ENCODE measurements at places on chromosomes 6 and 20.

DNA sequence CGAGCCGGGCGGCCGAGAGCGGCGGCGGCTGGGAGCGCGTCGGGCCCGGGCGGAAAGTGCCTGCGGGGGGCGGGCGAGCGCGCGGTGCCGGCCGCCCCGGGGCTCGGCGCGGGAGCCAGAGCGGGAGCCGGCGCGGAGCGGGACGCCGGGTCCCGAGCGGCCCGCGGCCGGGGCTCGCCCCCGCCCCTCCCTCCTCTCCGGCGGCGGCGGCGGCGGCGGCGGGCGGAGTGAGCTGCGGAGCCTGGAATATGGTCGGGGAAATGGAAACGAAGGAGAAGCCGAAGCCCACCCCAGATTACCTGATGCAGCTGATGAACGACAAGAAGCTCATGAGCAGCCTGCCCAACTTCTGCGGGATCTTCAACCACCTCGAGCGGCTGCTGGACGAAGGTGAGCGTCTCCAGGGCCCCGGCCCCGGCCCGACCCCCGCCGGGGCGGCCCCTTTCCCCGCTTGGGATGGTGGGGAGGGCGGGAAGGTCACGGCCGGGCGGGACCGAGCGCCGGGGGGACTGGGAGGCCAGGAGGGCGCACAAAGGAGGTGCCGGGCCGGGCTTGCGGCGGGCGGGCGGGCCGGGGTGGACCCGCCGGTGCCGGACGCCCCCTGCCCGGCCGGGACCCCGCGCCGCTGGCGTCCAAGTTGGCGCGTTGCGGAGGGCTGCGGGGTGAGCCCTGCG, 565 bp downstream of the QKI start:
- DNase-seq: no peak

- DNase-seq: no peak
Measured at GRCh38 chr6:145895802-145896201, 68.4 kb downstream of the SHPRH start.

- DNase-seq: no peak
Measured at GRCh38 chr6:41917528-41917927, 3.4 kb downstream of the MED20 start.

- DNase-seq: no peak
Measured at GRCh38 chr6:151506761-151507160, 12.9 kb downstream of the CCDC170 start.

DNA sequence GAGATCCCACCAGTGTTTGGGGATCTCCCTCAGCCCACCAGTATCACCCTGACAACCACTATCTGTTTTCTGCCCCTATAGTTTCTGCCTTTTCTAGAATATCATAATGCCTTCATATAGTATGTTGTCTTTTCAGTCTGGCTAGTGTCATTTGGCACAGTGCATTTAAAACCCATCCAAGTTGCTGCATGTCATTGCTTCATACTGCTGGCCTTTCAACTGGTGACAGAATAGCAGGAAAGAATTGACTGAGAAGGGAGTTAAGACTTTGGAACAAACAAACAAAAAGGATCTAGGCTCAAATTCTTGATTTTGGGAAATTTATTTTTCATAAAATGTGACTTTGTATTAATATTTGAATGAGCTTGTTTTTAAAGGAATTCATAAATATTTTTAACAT, 4.5 kb downstream of the LMBRD1 start:
- no peak for DNase-seq

GRCh38 chr20:62388839-62389600, 2.1 kb downstream of the RPS21 start:
- DNase-seq: no peak

DNA sequence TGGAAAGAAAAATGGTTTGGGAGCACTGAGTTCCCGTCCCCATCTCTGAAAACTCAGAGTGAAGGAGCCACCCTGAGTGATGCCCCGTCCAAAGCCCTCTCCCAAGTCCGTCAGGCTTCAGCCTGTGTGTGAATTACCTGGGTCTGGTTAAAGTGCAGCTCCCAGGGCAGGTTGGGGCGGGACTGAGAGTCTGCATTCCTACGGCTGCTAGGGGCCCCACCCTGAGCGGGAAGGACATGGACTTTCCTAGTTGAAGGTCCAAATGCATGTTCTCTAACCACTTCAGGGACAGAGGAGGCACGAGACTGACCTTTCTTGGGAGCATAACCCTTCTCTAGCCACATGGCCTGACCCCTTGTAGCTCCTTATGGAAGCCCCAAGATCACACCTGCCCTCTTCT, 97.2 kb downstream of the SYNDIG1 start:
- no peak for DNase-seq

GRCh38 chr20:60480950-60481742, 522.9 kb downstream of the CDH26 start:
- no peak for DNase-seq

GRCh38 chr6:23980965-23981364, 145.1 kb upstream of the NRSN1 start:
- DNase-seq: no peak

DNA sequence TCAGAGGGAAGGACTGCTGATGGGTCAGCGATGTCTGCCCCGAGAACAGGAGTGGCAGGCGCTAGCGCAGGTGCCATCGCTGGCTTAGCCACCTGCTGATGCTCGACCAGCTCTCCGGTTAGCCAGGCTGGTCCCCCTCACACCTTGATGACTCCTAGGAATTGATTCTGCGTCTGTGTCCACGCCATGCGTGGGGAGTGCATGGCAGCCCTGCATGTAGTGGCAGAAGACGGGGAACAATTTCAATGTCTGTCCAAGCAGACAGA, 6.7 kb downstream of the SS18L1 start:
- no peak for DNase-seq

DNA sequence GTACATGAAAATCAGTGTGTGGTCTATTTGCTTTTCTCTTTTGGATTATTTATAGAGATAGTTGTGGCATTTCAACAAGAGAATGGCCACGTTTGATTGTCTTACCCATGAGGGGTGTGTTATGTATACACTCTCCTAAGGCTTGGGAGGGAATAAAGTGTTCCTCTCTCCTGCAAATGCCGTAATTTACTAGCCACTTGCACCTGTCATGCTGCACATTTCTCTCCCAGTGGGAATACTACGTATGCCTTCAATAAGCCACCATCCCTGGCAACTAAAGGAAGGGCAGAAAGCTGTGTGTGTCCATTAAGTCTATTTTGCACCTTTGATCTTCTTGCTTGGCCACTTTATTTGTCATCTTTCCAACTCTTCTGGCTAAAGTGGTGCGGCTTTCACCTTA, 541.2 kb downstream of the QKI start:
- no peak for DNase-seq

- DNase-seq: no peak
Measured at GRCh38 chr6:25103603-25104002, 167.8 kb upstream of the RIPOR2 start.

DNA sequence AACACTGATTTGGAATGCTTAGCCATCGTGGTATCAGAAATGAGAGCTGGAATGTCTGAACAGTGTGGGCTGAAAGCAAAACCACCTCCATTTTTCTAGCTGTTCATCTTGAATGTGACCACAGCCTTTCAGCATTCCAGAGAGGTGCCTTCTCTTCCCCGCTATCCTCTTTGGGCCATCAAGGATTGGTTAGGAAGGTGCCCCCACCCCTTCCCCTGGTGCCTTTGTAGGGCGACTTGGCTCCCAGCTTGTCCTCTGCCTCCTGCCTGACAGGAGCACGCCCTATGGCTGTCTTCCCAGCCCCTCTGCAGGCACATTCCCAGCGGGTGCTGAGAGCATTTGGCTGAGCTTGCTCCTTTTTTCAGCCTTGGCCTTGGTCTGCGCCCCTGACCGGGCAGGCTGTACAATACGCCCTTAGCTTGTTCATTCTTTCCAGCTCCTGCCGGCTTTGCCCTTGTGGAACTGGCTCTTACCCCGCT, 97.5 kb downstream of the ARMC2 start:
- no peak for DNase-seq

- DNase-seq: no peak
Measured at GRCh38 chr6:63268574-63268973, 51.2 kb downstream of the LGSN start.

GRCh38 chr6:41013466-41014153, 25.4 kb downstream of the UNC5CL start:
- no peak for DNase-seq

DNA sequence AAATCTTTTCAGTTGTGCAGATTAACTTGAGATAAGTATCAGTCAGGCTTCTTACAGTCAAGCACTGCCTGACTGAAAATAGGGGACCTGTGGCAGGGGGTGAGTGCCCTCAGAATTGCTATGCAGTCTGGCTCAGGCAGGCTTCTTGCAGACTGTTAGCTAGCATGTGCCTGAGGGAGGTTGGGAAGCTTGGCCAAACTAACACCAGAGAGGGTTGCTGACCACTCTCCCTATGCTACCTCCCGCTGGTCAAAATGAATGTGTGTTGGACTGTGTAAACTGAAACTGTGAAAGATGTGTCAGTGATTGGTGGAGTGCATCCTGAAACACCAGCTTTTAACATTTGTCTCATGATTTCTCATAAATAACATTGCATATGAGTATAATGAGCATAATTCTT, 622.3 kb upstream of the IMPG1 start:
- no peak for DNase-seq

- DNase-seq: no peak
Measured at GRCh38 chr20:37991157-37991866, 41.9 kb downstream of the TTI1 start.

DNA sequence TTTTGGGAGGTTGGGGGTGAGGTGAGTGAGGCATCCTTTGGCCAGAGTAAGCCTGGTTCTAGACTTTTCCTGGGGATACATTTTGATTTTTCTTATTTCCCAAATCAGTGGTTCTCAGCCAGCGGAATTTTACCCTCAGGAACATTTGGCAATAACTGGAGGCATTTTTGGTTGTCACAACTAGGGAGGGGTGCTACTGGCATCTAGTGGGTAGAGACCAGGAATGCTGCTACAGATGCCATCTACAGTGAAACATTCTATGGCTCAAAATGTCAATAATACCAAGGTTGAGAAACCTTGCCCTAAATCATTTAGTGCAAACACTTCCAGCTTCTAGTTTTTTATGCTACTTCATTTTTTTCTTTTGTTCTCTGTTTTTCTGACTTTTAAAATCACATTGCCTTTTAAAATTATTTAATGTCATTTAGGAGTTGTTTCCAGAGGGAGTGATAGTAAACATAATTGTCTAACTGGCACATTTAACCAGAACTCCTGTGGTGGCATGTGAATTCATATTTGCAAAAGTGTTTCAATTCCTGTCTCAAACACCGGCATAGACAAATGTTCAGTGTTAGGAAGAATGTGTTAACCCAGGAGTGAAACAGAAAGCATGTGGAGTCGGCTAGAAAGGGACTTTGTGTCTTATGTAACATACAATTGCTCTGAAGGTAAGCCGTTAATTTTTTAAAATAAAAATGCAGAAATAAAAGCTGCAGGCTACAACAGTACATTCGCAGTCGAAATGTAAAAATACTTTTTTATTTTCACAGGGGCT, 59.0 kb downstream of the QRSL1 start:
- no peak for DNase-seq

DNA sequence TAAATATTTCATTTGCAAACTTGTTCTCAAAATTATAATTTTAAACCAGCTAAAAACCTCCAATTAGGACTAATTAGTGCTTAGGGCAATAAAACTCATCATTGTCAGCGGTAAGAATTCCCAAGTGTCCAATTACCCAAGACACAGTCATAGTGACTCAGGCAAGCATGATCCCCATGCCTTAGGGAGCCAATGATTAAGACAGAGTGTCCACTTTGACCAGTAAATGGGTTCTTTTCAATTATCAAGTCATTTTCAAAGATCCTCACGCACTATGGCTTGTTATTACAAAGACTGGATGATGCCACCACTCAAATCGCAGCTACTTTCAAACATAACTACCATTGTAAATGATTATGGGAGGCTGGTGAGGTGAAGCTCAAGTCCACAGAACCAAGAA, 114.0 kb downstream of the BFSP1 start:
- DNase-seq: no peak

GRCh38 chr6:40907198-40907701, 131.8 kb downstream of the UNC5CL start:
- DNase-seq: no peak

- DNase-seq: no peak
Measured at GRCh38 chr20:34074101-34074760, 37.8 kb downstream of the EIF2S2 start.

DNA sequence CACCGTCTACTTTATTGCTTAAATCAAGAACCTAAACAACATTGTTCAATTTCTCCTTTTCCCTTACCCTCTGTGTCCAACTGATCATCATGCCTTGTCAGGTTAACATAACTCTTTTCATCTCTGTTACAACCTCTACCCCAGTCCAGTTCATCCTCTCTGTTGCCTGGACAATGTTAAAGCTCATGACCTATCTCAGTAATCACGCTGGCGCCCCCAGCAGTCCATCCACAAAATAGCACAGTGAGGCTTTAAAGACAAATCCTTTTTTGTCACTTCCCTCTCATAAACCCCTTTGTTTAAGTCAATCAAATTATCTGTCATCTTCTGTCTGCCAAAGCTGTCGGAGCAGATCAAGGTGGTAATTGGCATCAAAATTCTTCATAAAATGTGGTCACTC, 140.1 kb downstream of the QKI start:
- DNase-seq: peak; percentile 8

GRCh38 chr6:42989923-42990322, 5.6 kb downstream of the PPP2R5D start:
- DNase-seq: no peak

DNA sequence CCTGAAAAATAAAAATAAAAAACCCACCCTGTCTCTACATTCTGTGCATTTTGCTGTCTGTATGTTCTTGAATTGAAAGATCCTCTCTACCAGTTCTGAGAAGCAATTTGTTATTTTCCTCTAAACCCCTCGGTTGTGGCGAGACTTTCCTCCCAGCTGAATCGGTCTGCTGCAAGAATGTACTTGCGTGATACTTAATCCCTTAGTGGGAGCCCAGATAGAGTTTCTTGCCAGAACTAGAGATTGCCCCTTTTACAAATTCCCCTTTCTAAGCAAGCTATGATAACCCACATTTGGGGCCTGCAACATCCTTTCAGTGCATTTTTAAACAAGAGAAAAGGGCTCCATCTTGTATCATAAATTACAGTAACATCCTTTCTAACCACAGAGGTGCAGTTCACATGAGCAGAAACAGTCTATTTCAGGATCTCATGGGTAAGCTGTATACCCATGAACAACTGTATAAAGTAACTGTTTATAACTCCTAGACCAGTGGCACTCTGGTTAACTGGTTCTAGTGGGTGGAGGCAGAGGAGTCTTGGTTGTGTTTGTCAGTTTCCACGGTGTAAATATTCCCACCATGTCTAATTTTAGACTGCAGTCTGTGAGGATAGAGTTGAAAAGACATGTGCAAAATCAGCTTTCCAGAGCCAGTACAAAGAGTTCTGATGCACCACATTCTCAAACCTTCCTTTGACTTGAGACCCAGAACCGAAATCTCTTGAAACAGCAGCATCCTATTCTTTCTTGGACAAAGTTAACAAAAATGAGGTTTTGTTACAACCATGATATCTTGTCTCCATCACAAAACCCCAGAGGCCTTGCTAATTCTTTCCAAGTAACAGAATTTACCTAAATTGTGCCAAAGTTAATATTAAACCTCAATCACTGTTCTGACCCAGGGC, 113.1 kb upstream of the ZNF217 start:
- DNase-seq: no peak

- no peak for DNase-seq
Measured at GRCh38 chr20:37630166-37630565, 63.7 kb upstream of the CTNNBL1 start.
